SHP77 (cell line): ENCODE measurements at places on chromosomes 1 and 21.

DNA sequence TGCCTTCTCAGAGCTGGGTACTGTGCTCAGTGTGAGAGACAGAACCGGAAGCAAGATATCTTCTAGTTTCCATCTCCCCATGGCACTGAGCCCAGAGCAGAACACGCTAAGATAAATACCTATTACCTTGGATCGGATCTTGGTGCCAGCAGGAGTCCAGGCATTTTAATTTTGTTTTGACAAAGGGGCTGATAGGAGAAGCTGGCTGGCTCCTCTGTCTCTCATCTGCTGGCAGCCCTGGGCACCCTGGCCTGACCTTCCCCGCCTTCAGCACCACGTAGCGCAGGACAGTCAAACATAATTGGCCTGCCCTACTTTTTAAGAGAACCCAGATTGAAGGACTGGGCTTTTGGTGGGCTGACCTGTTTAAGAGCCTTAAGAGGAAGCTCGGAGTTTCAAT is 160.7 kb upstream of the KLHDC7A start:
- no peak for DNase-seq

DNA sequence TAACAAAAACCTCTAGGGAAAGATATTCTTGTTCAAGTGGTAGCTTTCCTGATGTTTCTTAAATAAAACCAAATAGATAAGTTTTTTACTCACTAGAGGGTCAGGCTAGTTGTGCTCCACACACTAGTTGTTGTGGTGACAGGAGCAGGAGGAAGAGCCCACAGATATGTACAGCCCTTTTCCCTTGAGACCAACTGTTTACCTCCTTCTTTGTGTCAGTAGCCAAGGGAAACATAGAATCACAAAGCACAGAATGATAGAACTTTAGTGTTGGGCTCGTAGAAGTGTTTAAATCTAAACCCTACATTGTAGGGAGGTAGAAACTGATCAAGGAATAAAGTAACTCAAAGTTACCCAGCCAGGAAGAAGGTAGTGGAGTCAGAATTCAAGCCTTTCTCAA is 309.0 kb downstream of the CTH start:
- DNase-seq: no peak

DNA sequence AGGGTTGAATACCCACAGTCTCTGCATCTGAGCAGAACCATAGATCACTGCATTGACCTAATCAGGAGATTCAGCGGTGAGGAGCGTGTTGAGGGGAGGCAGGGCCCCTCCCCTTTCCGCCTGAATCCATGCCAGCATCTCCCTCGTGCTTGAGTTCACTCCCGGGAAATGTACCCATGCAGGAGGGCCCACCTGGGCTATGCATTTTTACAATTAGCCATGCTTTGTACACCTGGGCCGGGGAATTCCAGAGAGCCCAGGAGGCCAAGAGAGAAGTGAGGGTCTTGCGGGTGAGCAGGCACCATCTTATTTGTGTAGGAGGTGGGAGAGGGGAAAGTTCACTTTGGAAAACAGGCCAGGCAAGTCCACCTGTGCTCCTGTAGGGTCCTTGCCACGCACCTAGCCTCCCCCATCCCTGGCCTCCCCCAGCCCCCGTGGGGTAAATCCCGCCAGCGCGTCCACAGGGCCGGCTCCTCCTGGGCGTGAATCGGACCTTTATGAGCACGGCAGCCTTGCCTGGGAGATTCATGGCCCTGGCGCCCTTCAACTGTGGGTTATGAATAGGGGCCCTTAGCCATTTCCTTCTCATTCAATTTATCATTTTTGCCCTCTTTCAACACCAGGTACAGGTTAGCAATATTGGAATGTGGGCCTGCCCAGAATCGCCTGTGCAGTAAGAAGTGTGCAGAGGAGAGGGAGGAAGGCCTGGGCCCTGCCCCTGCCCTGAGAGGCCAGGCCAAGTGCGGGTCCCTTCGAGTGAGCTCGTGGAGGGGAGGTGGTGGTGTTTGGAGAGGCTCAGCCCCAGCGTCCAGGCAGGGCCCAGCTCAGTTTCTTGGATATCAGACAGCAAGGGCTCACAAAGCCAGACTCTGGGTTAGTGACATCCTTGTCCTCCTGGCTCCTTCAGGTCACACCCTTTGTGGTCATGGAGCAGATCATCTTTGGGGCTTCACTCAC is 84.4 kb upstream of the ACTRT2 start:
- no peak for DNase-seq

DNA sequence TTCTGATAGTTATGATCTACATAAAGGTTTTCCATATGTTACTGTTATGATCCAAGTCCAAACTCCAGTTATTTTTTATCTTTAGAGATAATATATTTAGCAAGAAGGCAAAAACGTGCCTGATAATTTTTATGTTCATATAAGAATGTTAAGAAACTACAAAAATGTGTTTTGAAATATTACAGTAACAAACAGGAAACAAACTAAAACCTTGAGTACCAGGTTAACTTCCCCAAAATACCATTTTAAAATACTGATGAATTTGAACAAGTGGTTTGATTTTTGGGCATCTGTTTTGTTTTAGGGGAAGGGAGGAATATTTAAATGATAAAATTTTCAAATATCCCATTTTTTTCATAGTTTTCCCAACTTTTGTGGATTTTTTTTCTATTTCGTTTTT is 124.8 kb downstream of the NR5A2 start:
- DNase-seq: no peak

GRCh38 chr1:1080951-1081310 is 6.8 kb upstream of the RNF223 start:
- DNase-seq: no peak

DNA sequence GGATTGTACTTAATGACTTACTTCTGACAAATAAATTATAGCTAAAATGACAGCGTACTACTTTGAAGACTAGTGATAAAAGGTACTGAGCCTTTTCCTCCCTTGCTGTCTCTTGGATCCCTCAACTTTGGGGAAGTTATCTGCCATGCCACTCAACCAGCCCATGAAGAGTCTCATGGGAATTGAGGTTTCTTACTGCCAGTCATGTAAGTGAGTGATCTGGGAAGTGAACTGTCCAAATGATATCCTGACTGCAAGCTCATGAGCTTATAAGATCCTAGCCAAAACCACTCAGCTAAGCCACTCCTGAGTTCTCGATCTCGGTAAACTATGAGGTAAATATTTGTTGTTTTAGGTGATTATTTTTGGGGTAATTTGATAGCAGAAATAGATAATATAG is 247.8 kb downstream of the NCAM2 start:
- DNase-seq: no peak

DNA sequence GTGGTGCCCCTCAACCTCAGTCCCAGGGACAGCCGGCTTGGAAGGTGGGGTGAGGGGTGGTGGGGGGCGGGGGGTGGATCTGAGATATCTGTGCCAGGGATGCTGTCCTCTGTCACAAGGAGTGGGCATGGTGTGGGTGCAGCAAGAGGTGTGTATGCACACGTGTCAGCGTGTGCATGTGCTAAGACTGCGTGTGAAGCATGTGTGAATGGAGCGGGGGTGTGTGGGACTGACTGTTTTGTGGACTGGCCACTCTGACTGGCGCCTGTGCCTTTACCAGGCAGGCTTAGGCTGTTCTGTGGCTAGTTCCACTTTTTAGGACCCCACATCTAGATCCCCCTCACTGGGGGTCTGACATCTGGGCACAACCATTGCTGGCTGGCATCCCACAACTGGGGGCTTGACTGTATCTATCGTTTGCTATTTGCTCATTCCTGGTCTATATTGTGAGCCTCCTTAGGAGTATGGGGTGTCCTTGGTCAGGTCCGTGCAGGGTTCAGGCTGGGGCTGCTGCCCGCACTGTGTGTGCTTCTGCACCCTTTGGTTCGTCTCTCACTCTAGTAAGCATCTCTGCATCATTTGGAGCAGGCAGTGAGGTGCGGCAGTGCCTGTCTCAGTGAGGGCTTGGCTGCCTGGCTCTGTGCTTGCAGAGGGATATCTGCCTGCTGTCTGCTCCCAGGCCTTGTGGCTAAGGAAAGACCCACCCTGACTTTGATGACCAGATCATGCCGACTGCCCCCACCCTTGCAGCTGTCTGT is 1.9 kb downstream of the AMPD2 start:
- no peak for DNase-seq

DNA sequence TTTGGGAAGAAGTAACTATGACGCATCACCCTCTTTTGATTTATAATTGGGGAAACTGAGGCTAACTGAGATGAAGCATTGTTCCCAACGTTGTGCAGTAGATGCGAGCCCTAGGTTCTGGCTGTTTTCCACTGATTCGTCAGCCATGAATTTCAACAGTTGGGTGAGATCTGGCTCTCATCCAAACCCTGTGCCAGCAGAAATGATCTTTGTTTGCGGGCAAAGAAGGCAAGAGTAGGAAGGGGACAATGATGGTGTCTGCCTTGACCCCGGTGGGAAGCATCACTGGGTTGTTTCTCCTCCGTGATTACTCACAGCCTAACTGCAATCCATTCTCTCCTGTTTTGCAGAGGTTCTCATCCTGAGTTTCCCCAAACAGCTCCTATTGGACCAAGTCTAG is 142.3 kb downstream of the MIS18A start:
- DNase-seq: no peak

DNA sequence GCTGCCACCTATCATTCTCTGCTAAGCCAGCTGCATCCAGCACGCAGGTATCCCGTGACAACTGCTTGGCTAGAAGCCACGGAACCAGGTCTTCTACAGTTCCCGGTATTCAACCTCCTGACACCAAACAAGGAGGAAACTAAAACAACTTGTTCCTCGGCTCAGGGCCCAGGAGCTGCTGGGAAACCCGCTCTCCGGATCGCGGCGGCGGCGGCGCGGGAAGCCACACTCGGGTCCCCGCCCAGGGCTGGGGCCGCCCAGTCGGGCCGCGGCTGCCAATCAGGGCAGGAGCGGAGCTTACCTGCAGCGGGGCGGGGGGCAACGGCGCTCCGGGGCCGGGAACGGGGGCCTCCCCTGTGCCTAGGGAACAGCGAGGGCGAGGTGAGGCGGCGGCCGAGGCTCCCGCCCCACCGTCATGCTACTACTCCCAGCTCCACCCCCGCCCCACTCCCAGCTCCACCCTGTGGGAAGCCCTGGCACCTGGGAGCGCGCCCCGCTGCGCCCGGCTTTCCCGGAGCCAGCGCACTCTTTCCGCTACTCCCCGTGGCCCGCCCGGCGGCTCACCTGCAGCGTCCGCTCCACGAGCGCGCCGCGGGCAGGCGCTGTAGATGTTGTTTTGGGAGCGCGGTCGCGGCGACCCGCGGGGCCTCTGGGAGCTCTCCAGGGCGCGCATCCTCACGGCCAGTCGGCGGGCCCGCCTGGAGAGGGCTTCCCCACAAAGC is 12.1 kb downstream of the IL24 start:
- no peak for DNase-seq

DNA sequence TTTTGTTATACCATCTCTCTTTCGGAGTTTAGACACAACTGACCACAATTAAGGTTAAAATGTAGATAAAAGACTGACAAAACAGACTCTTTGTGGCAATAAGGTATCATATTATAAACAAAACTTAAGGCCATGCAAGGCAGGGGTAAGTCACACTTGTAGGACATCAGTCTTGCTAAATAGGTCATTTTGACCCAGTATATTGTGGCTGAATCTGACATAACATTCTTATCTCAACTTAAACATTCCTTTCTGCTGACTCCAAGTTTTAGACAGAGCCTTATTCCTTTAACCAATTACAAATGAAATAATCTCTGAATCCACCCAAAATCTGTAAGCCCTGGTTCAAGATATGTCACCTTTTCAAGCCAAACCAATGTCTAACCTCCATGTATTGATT is 733.4 kb upstream of the B3GALT2 start:
- DNase-seq: no peak

DNA sequence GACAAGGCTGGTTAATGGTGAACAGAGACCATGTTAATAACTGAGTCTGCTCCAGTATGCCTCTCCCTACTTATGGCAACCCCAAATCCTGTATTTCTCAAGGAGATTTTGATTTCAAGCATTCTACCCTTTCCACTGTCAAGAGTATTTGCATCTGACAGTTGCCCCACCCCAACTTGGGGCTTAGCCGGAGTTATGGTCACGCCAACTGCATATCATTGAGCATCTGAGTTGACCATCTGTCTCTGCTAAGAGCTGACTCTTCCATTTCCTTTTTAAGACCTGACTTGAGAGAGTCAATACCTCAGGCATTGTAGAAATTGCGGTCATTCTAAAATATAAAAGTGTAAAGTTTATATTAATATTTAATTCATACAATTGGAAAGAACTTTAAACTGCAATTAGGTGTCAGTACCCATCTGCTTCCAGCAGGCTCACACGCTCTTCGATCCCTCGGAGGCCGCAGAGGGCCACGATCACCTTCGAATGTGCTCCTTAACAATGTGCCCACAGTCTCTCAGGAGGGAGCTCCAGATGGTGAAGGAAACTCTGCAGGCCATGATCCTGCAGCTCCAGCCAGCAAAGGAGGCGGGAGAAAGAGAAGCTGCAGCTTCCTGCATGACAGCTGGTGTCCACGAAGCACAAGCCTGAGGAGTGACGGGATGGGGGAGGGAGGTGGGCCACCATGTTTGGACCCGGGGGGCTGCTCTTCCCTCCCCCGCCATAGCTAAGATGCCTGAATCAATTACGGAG is 409.8 kb downstream of the DISC1 start:
- DNase-seq: no peak

GRCh38 chr1:115302390-115302961 is 35.6 kb downstream of the NGF start:
- no peak for DNase-seq

DNA sequence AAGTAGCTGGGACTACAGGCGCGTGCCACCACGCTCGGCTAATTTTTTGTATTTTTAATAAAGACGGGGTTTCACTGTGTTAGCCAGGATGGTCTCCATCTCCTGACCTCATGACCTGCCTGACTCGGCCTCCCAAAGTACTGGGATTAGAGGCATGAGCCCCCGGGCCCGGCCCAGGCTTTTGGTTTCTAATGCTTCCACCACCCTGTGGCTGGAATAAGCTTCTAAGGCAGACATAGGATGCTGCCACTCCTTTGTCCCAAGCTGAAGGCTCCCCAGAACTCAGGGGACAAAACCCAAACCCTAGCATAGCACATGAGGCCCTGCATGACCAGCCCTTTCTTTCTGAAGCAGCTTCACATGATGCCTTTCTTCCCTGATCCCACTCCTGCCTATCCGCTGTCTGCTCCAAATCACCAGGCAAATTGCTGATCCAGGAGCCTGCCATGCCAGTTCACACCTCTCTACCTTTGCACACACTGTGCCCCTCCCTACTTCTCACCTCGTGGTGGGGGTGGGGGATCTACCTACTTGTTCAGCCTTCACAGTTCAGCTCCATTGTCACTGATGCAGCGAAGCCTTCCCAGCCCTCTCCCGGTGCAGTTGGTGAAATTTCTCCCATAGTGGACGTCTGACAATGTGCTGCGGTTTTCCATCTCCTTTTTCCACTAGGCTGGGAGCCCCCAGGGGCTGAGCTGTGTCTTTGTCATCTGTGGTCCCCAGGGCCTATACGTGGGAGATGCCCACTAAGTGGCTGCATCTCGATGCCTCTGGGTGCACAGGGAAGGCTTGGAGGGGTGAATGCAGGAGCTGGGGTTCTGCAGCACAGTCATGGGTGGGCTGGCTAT is 6.9 kb downstream of the PTPRU start:
- DNase-seq: no peak
